ENCODE measurements at places on chromosomes 2 and 18. TPM values are rescaled to one million over a fixed set of nuclear protein-coding genes. Genes with fewer than 3 reads are reported as not detected.

The CRYGD gene
- not detected for total RNA-seq

The HK2 gene
- 23.9 TPM for total RNA-seq

The HOXD11 gene
- total RNA-seq, result not detected

DNA sequence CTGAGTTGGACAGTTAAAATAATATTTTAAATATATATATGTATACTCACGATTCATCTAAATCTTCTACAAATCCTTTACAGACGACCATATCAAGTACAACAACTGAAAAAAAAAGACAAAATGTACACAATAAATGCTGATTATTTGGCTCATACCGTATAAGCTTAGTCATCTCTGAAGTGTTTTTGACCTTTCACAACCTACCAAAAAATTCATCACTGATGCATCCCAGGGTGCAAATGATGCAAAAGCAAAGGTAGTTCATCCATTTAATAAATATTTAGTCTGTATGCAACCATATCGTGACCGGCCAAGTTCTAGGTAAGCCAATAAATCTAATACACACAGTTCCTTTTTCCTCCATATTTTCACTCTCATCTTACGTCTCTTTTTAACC, 1.1 kb downstream of the TMX3 start:
- no peak for DNase-seq

DNA sequence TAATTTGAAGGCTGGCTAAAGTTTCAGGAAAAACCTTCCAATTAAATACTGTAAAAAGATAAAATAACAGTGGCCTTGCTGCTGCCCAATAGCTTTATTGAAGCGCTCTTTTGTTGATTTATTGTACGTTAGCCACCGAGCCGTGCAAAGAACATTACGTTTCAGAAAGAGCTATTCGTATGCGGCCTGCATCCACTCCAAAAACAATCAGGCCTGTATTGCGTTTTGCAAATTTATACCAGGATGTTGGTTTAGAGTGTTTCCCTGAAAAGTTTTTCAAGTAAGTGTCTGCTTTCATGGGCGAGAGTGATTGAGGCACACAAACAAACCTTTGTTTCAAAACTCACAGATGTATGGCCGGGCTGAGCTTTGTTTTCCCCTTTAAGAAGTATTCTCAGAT, 257.2 kb upstream of the SALL3 start:
- no peak for DNase-seq

DNA sequence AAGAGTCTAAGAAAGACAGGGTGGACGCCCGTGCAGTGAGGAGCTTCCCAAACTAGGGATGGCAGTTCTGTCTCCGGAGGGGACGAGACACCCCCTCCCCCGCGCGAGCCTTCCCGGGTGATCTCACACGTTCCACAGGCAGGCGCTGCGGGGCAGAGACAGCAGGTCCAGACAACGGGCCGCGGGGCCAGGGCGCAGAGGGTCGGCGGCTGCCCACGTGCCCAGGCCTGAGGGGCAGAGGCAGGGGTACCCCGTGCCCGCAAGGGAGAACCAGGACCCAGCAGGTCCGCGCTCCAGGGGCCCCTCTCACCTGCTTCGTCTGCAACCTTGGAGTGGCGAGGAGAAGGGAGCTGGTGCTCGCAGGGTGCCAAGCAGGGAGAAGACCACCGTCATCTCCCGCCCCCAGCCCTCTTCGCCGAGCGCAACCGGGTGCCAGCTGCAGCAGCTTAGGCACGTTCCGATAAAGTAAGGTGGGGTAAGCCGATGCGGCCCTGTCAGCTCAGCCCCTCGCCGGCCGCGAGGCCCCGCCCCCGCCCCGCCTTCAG, at the start of gene GPR155:
Gene GPR155, minus strand, starts transcription at position 467 of the 545 bp plus-strand sequence. CDS start 5,073 bp downstream, outside the sequence.
- no peak for DNase-seq

- DNase-seq, result no peak
Observed at GRCh38 chr2:224555823-224556366, 29.3 kb downstream of the CUL3 start.

DNA sequence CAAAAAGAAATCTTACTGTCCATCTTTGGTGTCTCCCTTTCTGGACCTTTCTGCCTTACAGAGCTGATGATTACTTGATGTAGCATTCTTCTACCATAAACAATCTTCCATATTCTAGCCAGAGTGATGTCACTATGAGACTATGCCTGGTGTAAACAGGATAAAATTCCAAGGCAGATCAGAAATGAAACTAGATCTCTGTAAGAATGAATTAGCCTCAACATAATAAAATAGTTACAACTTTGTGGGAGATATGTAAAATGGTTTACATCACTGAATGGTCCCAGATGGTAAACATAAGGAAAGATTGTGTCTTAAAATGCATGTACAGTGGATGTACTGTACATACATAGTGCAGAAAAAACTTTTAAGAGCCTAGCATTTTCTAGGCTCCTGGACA, 112.3 kb upstream of the ZNF521 start:
- no peak for DNase-seq
